ENCODE measurements at places on chromosomes 1 and 21.

- DNase-seq: peak; percentile 22
These were observed 92.5 kb downstream of the SLC25A24 start for GRCh38 chr1:108107658-108108057.

- no peak for DNase-seq
These were observed 32.5 kb downstream of the CDKN2C start for GRCh38 chr1:51002516-51002915.

GRCh38 chr1:47441450-47442106, 3.7 kb downstream of the FOXD2 start:
- no peak for DNase-seq

DNA sequence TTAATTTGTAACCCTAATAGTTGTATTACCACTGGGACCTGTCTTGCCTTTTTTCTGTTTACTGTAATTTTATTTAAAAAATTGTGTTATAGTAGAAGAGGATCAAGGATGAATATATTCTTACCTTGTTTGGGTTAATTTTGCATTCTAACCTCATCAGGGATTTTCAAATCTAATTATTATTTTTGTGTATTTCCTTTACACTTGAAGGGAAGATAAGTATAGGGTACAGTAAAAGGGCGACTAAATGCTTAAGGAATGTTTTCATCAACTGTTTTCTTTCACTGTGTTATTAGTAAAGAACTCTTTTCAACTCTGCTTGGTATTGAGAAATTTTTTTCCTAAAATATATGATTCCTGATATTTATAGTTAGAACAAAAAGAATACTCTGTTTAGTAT, 33.3 kb downstream of the OSBPL9 start:
- DNase-seq: no peak

- DNase-seq: no peak
These were observed 9.5 kb downstream of the GPR137B start for GRCh38 chr1:236151739-236152424.

- DNase-seq: no peak
These were observed 7.9 kb downstream of the TCHH start for GRCh38 chr1:152107031-152107983.

GRCh38 chr1:167756730-167757405, 35.1 kb downstream of the MPZL1 start:
- peak; percentile 41 for DNase-seq

All from hepatic stellate cell (primary cell).